ENCODE measurements at places on chromosomes 16 and 17. TPM values are rescaled to one million over a fixed set of nuclear protein-coding genes. Genes with fewer than 3 reads are reported as not detected.

PLCG2 gene
- total RNA-seq: 5.7 TPM

LHX1 gene
- not detected for total RNA-seq

GUCY2D gene
- 0.34 TPM for total RNA-seq

LPO gene
- total RNA-seq: 0.27 TPM

ADORA2B gene
- total RNA-seq: 4.5 TPM

HEXIM1 gene
- total RNA-seq: 38.8 TPM

RAB37 gene
- total RNA-seq: 0.24 TPM

AIPL1 gene
- not detected for total RNA-seq

CDH15 gene
- 0.20 TPM for total RNA-seq

RASL10B gene
- total RNA-seq: 20.5 TPM

SMIM5 gene
- total RNA-seq: 1.7 TPM

C16orf54 gene
- not detected for total RNA-seq

CCL17 gene
- total RNA-seq: not detected

TPSAB1 gene
- total RNA-seq: not detected

STX8 gene
- 50.4 TPM for total RNA-seq

EPX gene
- not detected for total RNA-seq

MFAP4 gene
- total RNA-seq: 213 TPM

C1QTNF8 gene
- total RNA-seq: 0.20 TPM

ABCC11 gene
- 0.47 TPM for total RNA-seq

DUS1L gene
- total RNA-seq: 87.3 TPM

DNAAF8 gene
- 0.49 TPM for total RNA-seq

CD300LF gene
- not detected for total RNA-seq
